ENCODE measurements at places on chromosomes 11 and 22.

GRCh38 chr11:18384157-18384641, 10.2 kb upstream of the LDHA start:
- DNase-seq, result no peak

DNA sequence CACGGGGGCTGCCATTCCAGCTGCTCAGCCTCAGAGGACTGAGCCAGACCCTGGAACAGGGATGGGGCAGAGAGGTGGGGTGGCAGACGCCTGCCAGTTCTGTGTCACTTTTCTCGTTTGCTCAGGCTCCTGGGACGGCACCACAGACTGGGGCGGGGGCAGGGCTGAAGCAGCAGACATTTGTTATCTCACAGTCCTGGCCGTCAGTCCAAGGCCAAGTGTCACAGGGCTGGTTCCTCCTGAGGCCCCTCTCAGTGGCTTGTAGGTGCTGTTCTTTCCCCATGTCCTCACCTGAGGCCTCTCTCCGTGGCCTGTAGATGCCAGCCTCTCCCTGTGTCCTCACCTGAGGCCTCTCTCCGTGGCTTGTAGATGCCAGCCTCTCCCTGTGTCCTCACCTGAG, 24.7 kb downstream of the TPCN2 start:
- DNase-seq, result no peak

- no peak for DNase-seq
Measured at GRCh38 chr11:63598556-63598955, 15.7 kb downstream of the PLAAT3 start.

- DNase-seq, result peak; percentile 69
Measured at GRCh38 chr22:17106785-17107546, 14.2 kb downstream of the TMEM121B start.

GRCh38 chr22:30704978-30705377, 10.3 kb downstream of the OSBP2 start:
- DNase-seq, result no peak

- DNase-seq, result no peak
Measured at GRCh38 chr11:69861901-69862300, 42.7 kb upstream of the FGF3 start.

Data from GDM1 (cell line).